Activated T-cell treated with anti-CD3 and anti-CD28 coated beads, Interleukin-2, amount 50 U/mL, for 48 hours (primary cell): ENCODE measurements at places on chromosomes 1 and 21.
A peak's percentile ranks its signal among the peaks of the same experiment; 100 is the strongest.

- DNase-seq: no peak
Observed at GRCh38 chr1:115922801-115923200, 53.5 kb upstream of the SLC22A15 start.

GRCh38 chr1:12692967-12693782 lies 22.7 kb upstream of the AADACL3 start:
- DNase-seq: no peak

DNA sequence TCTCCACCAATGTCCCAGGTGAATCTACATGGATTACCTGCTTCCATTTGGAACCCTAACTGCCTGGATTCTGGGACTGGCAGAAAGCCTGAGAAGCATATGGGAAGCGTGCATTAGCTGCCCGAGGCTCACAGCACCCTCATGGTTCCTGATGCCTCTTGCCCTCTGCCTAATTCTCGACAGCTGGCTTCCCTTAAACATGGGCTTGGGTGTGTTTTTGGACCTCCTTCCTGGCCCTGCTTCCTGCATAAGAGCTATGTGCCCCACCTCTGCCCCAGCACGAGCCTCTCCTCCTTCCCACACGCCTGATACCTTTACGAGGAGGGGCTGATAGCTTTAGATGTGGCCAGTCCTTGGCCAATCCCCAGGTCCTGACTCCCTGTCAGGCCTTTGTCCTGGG lies 152.4 kb upstream of the HMGB4 start:
- DNase-seq: no peak

GRCh38 chr1:182350839-182351238 lies 40.8 kb downstream of the GLUL start:
- no peak for DNase-seq

DNA sequence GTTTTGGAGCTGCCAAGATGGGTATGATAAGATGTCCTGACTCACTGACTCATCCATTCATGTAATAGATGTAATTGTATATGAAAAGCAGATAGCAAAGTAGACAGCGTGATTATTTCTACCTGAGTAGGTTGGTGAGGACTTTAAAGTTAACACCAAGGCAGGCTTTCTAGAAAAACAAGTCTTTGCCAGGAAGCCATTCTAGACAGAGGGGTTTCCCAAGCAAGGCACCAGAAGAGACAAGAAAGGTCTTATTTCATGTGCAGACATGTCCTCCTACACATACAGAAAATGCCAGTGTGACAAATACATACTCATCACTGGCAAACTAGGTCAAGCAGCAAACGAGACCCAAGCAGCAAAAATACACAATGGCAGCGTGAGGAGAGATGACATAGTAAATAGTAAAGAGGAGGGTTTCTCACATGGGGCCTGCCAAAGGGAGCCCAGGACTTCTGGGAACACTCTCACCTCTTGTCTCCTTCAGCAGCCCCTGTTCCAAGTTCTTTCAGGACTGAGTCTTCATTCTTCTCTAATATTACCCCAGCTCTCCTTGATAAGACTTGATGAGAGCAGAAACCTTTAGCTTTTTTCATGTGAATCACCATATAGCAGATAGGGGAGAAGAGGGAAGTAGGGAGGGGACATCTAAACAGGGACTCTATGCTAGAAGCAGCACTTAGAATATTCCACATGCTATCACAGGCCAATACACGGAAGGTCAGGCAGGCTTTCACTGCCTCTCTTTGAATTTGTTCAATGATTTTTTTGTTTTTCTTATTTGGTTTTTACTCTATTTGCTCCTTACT lies 114.6 kb upstream of the ATP1B1 start:
- DNase-seq: peak; percentile 55

DNA sequence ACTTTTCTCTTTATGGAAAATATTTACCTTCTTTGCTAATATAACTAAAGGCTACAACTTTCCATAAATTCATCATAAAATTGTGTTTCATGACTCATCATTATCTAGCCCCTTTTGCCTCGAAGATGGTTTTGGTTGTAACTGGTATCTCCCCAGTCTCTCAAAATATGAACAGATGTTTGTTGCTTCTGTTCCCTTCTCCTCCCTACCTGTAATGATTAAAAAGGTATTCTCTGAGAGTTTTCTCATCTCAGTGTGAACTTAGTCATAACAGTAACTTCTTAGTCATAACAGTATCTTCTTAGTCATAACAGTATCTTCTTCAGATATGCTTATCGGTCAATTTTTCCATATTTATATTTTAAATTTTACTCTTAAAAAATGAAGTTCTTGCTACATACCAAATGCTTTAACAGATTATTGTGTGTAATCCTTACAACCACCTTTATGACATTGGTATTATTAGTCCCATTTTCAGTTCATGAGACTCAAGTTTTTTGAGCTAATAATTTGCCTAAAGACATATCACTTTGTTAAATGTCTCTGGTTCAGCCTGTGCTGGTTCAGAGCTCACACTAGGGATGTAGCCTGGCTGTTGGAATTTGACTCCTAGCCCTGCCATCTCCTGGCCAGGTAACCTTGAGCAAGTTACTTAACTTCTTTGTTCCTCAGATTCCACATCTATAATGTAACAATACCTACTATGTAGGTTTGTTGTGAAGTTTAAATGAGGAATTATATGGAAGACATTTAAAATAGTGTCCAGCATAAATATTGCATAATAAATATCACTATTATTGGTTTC lies 32.6 kb downstream of the ATP1B1 start:
- no peak for DNase-seq

DNA sequence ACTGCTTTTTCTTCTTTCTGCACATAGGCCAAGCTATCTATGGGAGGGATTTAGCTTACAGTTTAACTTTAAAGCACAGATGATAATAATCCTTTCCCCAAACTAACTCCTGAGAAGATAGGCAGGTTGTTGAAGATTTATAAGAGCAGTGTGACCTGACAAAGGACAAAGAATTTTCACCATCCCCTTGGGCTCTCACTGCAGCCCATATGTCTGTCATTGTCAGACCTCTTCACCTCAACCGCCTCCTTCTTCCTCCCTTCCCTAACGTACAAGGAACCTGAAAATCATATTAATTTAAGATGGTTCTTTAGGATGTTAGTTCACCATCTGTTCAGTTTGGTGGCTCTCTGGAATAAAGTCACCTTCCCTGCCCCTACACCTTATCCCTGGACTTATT lies 5.0 kb downstream of the RNU1-2 start:
- no peak for DNase-seq

DNA sequence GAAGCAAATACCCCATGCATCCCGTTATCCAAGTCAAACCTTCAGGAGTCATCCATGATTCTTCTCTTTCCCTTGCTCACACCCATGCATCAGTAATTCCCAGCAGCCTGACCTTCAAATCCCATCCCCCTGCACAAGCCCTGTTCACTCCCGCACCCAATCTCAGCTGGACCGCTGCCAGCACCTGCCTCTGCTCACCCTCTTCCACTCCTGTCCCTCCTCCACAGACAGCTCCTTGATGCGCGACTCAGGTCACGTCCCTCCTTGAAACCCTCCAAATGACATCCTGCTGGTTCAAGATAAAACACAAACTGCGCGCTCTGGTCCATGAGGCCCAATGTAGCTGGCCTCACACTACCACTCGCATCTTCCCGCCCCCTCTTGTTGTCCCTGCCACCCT lies 43.4 kb upstream of the MPZL1 start:
- DNase-seq: no peak
